ENCODE measurements at places on chromosomes 4 and X.

DNA sequence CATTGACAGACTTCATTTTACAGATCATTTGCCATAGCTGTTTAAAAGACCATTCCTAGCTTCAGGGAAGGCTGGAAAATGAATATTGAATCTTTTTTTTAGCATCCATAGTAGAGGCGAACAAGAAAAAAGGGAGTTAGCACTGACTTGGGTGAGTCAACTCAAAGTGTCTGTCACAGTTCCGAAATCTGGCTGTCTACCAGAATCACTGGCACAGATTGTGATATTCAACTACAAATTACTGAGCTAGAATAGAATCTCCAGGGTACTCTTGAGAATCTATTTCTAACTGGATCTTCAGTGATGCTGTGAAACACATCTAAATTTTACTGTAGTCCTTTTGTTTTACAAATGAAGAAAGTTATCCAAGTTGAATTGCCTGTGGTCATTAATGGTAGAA lies 31.5 kb downstream of the SEC24B start:
- DNase-seq = no peak

DNA sequence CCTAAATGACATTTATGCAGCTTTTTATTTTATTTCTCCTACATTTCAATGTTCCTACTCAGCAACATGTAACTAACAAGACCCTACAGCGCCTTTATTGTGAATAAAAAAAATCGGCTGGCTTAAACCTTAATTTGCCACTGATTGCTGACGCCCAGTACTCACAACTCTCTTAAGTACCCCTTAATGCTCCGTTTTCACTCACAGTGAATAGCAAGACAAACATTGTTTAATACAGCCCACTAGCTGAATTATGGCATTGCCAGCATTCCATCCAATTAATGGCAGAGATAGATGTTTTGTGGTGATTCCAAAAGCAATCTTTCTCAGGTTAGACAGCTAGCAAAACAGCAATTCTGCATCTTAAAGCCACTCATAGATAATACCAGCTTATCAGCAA lies 61.1 kb downstream of the PPARGC1A start:
- no peak for DNase-seq

DNA sequence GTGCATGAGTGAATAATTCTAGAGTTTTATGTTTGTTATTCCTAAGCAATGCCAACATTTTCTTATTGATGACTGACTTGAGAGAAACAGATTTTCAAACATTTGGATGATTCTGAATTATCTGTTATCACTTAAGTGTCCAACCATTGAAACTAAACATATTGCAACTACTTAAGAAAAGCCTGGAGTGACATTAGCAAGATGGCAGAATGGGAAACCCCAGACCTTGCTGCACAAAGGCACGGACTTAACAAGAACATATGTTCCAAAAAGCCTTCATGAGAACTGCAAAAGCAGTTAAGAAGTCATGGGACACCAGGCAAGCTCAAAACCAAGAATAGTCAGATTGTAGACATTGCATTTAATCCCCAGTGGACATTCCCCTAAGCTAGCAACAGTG lies 215.1 kb downstream of the DCHS2 start:
- no peak for DNase-seq

DNA sequence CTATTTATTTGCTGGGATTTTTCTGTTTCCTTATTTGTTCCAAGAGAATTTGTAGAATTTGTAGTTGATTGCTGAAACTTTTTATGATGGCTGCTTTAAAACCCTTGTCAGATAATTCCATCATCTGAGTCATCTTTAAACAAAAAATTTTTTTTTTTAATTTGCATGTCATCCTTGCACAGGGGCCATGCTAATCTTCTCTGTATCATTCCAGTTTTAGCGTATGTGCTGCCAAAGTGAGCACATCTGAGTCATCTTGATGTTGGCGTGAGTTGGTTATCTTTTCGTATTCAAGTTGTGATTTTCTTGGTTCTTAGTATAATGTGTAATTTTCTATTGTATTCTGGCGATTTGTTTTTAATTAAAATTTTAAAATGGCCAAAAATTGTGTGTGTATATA lies 18.7 kb upstream of the ZNF157 start:
- DNase-seq = no peak

DNA sequence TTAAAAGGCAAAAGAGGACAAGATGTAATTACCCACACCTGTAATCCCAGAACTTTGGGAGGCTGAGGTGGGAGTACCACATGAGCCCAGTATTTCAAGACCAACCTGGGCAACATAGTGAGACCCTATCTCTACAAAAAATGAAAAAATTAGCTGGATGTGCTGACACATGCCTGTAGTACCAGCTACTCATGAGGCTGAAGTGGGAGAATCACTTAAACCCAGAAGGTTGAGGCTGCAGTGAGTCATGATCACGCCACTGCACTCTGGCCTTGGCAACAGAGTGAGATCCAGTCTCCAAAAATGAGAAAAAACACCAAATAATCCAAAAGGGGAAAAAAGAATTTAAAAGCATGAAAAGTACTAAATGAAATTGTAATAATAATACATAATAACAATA lies 30.8 kb downstream of the NR0B1 start:
- DNase-seq = no peak

GRCh38 chr4:15149234-15149838 lies 147.1 kb downstream of the CPEB2 start:
- peak; percentile 16 for DNase-seq

- no peak for DNase-seq
These were observed 145.4 kb downstream of the QDPR start for GRCh38 chr4:17366496-17366895.
